ENCODE measurements at places on chromosomes 1 and 21. TPM values are rescaled to one million over a fixed set of nuclear protein-coding genes. Genes with fewer than 3 reads are reported as not detected.

DNA sequence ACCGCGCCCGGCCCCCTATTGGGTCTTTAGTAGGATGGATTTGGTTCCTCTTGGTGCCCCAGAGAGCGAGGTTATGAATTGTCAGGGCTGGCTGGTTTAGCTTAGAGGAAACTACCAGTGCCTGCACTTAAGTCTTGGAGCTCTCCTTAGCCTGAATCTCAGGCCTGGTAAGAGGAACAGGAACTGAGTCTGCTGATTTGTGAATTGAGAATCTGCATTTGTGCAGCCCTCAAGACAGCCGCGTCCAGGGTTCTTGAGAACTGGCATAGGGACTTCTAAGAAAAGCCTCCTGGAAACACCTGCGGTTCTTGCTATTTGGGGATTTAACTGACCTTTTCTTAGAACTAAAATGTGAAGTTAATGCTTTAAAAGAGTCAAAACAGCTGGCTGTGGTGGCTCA is 1.7 kb downstream of the NECAP2 start:
- no peak for DNase-seq

The SHISA4 gene
- total RNA-seq, result 10.1 TPM

DNA sequence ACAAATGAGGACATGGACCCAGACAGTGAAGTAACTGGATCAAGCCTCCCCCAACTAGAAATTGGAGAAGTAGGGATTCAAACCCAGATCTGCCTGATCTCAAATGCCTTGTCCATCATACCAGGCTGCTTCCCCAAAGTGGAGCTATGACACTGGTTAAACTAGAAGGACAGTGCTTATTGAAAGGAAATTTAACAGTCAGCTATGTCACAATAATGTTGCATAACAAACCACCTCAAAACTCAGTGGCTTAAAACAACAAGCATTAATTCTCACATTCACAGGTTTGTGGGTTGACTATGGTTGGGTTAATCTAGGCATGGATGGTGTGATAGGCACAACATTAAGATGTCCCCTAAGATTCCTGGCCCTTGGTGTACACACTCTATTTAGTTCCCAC is 107.1 kb downstream of the TAS1R2 start:
- no peak for DNase-seq

- no peak for DNase-seq
These were observed 39.4 kb upstream of the CAMK1G start for GRCh38 chr1:209544098-209544497.

GRCh38 chr1:112866151-112866550 is 89.8 kb downstream of the SLC16A1 start:
- DNase-seq, result no peak

- no peak for DNase-seq
These were observed 225.8 kb downstream of the VAV3 start for GRCh38 chr1:107739201-107739600.

DNA sequence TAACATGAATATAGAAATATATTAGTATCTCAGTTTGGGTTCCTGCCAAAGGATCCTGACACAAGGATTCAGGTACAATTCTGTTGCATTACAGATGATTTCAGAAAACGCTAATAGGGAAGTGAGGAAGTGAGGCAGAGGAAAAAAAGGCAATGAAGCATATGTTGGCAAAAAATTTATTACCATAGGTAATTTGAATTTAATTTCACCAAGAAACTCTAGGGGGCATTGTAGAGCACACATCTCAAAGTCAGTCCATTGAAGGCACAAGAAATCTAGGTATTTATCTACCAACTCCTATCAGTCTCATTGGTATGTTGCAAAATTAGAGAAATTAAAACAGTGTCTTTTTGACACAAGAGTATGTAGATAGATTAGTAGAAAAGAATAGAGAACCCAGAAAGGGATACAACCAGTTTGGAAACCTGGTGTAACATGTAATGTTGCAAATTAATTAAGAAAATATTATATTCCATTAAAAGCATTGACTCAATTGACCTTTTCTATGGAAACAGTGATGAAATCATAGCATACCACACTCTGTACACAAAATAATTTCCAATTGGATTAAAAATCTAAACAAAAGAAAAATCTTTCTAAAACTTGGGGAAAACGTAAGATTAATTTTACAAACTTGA is 104.9 kb upstream of the SNX7 start:
- no peak for DNase-seq

GRCh38 chr21:29832217-29832616 is 107.6 kb downstream of the GRIK1 start:
- no peak for DNase-seq

DNA sequence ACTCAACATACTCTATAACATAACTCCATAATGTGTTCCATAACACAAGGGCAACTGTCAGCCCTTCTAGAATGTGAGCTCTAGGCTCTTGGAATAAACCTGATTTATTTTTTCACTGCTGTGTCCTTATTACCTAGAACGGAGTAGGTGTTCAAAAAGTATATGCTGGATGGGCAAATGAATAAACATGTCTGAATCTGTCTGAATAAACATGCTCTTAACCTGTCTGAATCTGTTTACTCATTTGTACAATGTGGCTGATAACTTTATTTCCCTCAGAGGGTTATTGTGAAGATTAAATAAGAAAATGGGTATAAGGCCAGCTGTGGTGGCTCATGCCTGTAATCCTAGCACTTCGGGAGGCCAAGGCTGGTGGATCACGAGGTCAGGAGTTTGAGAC is 42.3 kb downstream of the AZIN2 start:
- DNase-seq, result no peak

GRCh38 chr1:12678350-12678749 is 34.5 kb downstream of the AADACL4 start:
- DNase-seq, result no peak

The S100A2 gene
- 26.2 TPM for total RNA-seq

The TNNI3K gene
- 5.1 TPM for total RNA-seq

DNA sequence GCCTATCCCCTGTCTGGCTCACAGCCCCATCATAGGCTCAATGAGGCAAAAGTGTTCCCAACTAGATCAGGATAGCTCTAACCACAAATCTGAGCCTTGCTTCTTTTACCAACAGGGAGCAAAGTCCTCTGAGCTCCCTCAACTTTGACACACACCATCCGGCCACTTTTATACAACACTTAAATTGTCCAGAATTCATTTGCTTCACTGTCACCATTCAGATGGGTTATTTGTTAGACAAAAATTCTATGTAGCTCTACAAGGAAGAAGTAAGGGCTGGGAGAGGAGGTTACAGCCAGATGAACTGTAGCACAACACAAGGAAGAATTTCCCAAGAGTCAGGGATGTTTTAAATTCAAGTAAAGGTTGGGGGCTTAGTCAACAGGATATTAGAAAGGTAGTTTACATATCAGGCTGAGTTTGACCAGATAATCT is 50.8 kb downstream of the TGFBR3 start:
- DNase-seq, result no peak

DNA sequence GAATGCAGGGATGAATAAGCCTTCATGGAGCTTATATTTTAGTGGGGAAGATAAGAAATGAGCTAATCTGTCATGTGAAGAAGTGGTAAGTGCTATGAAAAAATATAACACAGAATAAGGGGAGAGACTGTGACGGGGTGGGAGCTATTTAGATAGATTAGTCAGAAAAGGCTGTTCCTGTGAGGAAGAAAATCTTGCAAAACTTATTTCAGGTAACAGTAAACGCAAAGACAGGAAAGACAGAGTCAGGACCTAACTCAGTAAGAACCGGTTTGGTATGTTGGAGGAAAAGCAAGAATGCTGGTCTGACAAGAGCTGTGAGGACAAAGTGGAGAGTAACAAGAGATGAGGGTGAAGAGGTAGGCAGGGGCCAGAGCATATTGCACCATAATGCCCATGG is 22.0 kb downstream of the GNAI3 start:
- DNase-seq, result no peak

Measured in urinary bladder (tissue), 4 donors.